KBM-7 (cell line): ENCODE measurements at places on chromosomes 12 and 14.

- no peak for DNase-seq
Observed at GRCh38 chr14:100504372-100505078, 82.7 kb downstream of the BEGAIN start.

DNA sequence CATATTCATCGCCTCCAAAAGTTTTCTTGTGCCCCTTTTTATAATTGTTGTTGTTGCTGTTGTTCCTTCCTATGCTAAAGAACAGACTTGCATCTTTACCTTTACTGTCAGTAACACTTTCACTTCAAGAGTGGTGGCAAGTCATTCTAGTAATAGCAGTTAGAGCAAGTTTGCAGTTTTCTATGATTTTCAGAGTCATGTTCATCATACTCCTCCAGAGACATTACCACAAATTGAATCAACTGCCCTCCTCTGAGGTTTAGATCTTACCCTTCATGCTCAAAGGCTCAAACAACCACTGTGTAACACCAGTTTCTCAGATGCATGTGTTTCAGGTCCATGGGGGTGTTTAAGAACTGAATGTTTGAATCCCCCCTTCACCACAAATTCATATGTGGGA, 763.4 kb downstream of the LRFN5 start:
- no peak for DNase-seq

- no peak for DNase-seq
Observed at GRCh38 chr12:49664591-49665239, 41.4 kb downstream of the PRPF40B start.

DNA sequence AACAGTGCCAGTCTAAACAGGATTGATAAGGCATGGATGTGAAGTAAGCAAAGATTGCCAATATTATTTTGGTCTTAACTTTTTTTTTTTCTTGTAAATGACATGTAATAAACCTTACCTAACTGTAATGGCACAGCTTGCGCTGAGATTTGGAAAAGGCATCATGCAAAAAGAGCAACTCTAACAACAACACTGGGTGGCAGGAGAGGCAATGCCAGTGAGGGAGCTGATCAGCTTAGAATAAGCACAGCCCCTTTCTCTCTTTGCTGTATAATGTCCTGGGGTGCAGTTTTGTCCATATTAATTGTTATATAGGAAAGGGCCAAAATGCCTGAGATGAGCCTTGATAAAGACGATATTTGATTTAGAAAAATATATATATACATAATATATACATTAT, 1589.7 kb upstream of the FLRT2 start:
- DNase-seq = no peak

DNA sequence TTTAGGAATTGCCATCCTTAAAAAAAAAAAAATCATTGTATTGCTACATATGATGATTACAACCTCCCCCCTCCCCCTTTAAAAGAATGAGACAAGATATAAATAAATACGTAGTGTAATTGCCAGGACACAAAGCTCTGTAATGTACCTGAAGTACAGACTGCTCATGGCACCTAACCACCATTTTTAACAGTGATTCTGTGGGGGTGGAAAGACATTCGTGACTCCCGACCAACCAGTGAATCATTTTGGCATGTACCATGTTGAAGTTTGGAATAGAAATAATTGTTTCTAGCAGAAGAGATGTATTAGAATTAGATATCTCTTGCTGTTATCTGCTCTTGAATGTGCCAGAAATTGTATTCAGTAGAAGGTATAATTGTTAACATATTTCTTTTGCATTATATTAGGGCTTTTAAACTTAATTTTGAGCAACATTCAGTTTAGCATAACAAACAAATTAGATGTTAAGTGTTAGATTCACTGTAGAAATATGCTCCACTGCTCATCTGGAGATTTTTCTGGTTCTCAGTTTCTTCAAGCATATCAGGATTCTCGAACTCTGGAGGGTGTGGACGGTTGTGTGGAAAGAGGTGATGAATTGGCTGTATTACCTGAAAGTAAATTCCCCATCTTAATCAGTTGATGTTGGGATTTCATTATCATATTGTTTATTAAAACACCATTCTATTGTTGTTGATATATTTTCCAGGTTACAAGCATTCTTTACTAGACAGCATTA, 31.1 kb downstream of the FRS2 start:
- DNase-seq = no peak
